ENCODE measurements at places on chromosomes 1 and 21.

GRCh38 chr21:26365849-26366248 lies 195.3 kb upstream of the APP start:
- DNase-seq = no peak

DNA sequence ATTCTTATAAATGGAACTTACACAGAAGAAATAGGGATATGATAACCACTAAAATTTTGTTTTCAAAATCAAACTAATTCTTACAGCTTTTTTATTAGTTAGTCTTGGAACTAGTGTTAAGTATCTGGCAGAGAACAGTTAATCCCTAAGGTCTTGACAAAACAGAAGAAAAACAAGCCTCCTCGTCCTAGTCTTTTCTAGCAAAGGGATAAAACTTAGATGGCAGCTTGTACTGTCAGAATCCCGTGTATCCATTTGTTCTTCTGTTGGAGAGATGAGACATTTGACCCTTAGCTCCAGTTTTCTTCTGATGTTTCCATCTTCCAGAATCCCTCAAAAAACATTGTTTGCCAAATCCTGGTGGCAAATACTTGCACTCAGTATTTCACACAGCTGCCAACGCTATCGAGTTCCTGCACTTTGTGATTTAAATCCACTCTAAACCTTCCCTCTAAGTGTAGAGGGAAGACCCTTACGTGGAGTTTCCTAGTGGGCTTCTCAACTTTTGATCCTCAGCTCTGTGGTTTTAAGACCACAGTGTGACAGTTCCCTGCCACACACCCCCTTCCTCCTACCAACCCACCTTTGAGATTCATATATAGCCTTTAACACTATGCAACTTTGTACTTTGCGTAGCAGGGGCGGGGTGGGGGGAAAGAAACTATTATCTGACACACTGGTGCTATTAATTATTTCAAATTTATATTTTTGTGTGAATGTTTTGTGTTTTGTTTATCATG lies 42.3 kb upstream of the LAMC2 start:
- DNase-seq = no peak

DNA sequence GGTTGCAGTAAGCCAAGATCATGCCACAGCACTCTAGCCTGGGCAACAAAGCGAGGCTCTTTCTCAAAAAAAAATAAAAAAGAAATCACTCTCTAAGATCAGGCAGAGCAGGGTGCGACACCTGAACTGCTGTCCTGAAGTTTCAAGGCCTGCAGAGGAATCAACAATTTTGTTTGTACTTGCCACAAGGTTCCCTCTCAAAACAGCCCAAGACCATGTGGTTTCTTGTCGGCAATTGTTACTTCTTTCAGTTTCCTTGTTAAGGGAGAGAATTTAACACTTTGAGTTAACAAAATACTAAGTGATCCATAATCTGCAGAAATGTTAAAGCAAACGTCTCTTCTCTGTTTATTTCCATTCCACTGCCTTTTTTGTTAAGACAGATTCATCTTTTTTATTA lies 36.5 kb downstream of the MACO1 start:
- no peak for DNase-seq

- peak; percentile 23 for DNase-seq
Measured at GRCh38 chr1:87204921-87205320, 123.8 kb upstream of the LMO4 start.

DNA sequence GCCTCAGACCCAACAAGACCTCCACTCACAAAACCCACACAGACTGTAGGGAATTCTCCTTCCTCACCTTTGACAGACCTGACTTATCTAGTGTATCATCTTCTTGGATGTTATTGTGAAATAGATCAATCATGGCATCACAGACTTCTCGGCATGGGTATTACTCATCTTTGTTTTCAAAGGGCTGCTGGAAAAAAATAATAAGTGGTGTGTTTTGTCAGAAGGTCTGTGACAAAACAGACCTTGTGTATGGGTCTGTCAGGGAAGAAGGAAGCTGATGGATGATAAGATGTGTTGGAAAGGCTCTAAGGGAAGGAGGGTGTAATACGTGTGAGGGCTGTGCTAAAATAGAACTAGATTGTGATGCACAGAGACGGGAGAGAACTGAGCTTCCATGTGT lies 13.9 kb upstream of the S100A7 start:
- no peak for DNase-seq

DNA sequence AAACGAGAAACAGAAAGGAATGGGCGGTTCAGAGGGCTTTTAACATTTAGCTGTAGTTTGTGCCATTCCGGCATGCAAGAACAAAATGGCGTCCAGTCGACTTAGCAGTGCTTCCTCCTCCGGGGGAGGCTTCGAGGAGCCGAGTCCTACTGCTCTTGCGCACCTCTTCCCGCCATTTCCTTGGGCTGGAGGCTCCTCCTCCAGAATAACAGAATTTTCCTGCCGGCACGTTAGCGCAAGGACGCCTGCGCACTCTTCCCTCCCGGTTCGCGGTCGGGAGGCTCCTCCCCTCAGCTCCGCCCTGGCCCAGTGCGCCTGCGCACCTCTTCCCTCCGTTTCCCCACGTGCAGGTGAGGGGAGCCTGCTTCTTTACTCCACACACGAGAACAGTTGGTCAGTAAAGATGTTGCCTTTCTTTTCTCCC lies 1.0 kb downstream of the DMRTB1 start:
- DNase-seq = no peak

DNA sequence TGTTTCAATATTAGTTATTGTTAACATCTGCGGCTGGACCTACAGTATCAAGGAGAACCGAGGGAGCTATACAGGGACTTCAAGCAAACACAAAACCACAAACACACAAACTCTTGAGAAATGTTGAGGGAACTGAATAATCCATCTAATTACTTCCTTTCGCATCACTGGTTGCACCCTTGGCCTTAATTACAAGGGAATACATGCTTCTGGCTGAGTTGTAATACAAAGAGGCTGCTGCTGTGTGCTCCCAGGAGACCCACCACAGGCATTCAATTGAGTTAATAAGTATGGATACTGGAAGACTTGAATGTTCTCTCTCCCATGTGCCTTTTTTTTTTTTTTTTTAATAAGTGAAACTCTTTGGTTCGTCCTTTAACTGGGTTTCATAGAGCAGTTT lies 16.8 kb upstream of the SMYD2 start:
- DNase-seq = peak; percentile 90

GRCh38 chr1:208118841-208119606 lies 125.2 kb downstream of the PLXNA2 start:
- DNase-seq = no peak

DNA sequence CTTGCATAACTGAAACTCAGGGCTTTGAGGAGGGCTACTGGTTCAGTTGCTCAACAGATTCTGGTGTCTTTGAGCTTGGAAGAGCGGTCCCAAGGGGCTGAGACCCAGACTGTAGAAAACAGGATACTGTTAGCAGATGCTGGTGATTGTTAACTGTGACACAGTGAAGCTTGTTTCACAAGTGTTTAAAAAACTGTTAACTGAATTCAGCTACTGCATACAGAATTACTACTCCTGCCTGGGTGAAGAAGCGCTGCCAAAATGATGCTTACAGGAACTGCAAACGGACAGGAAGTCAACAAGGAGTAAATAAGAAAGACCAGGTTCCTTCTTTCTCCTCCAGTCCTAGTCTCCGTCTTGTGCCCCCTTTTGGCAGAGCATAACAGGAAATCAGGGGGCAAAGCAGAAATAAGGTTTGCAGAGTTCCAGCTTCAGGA lies 195.3 kb upstream of the USP25 start:
- DNase-seq = no peak

- peak; percentile 58 for DNase-seq
Measured at GRCh38 chr1:162276493-162276892, 100.2 kb downstream of the SPATA46 start.

DNA sequence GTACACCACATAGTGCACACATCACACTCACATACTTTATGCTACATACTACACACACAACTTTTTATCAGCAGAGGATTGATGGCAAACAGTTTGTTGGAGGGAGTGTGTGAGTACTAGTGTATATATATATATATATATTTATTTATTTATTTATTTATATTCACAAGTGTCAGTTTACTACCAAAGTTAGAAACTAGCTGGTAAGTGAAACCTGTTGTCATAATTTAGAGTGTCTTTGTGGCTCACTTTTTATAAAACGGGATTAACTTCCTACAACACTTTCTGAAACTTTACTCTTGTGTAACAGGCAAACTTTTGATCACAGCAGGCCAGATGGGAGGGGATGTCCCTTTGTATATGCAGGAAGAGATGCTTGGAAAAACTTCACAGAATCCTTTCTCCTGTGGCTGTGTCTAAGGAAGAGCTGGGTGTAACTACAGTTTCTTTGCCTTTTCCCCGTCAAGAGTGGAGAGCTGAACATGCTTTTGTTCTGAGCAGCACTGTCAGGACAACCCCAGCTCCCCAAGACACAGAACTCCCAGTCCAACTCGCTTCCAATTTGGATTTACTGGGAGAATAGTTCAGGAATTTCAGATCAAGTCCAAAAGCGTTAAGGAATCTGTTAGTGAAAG lies 1.9 kb upstream of the SAMD13 start:
- peak; percentile 30 for DNase-seq

- no peak for DNase-seq
Measured at GRCh38 chr1:99970713-99971255, 988 bp downstream of the SLC35A3 start.

DNA sequence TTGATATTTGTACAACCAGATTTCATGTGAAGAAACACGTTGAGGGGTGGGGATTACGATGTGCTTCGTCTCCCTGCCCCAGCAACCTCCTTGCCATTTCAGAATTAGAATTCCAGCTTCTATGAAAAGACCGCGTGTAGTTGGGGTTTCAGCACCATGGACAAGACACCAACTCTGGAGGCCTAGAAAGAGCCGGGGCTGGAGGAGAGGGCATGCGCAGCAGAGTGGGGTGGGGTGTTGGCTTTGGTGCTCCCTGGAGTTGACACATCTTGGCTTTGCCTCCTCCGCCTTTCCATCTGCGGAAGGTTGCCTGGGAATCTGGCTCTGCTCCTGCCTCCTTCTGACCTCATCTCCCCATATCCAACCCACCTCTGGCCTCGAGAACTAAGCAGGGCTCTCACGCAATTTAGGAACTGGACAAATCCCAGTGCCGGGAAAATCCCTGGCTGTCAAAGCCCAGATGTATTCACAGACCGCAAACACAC lies 11.8 kb downstream of the HTR6 start:
- peak; percentile 81 for DNase-seq

GRCh38 chr1:190507357-190507756 lies 29.7 kb upstream of the BRINP3 start:
- DNase-seq = no peak

GRCh38 chr1:16226490-16227179 lies 10.3 kb downstream of the CPLANE2 start:
- DNase-seq = peak; percentile 38

GRCh38 chr1:9280015-9280860 lies 12.5 kb upstream of the SPSB1 start:
- peak; percentile 89 for DNase-seq

DNA sequence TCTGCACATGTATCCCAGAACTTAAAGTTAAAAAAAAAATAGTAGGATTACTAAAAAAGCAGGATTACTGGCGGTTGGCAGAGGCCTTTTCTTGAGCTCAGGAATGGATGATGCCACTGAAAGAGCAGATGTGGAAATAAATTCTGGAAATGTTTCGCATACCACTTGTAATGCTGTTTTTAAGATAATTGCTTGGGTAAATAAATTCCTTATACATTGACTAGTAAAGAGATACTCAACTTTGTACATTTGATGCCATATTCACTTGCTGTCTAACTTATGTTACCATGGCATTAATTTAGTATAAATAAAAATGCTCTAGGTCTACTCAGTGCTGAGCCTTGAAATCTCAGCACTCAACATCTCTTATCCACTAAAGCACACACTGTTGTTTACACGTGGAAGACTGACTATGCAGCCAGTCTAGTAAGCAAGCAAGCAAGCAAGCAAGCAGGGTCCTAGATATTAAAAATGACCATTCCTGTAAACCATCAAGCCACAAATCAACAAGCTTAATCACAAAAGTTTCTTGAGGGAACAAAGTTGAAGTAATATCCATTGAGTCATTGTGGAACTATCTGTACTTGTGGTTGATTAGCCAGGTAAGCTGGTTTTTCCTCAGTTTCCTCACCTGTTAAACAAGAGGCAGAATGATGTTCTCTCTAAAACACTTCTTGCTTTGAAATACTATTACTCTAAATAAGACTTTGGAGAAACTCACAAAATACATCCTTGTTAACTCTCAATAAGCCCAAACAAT lies 1.7 kb upstream of the RASAL2 start:
- no peak for DNase-seq

DNA sequence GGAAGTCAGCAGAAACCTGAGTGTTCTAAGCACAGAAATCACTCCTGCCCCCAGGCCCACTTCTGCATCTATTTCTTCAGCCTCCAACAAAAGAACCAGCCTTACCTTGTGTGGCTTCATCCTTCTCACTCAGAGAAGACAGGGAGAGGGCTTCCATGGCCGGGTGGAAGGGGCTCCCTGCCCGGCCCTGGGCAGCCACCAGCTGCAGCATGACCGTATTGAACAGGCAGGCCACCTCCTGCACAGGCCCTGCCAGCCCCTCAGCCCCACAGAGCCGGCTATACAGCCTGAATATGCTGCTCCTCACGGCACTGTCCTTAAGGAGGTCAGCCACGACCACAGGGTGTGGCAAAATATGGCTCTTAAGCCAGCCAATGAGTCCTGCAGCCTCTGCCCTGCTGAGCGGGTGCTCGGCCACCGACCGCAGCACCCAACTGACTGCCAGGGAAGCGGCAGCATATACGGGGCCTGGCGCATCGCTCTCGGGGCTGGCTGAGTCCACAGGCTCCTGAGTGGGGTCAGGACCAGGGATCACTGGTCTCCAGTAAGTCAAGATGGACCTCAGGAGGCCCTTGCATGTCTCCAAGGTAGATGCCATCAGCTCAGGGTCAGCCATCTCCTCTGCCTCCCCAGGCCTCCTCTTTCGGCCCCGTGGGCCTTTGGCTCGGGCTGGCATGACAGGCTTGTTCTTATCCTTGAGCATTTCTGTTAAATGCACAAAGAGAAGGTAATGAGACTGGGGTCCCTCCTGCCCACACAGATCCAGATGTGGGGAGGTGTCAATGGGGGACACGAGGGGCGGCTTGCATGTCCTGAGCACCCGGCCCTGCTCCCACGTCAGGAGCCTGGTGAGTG lies 17.9 kb downstream of the MRAP start:
- no peak for DNase-seq

- DNase-seq = no peak
Measured at GRCh38 chr1:9452516-9453140, 86.6 kb upstream of the SLC25A33 start.

GRCh38 chr1:172398970-172399755 lies 21.3 kb upstream of the C1orf105 start:
- DNase-seq = peak; percentile 94

GRCh38 chr1:162087111-162087510 lies 17.6 kb downstream of the NOS1AP start:
- peak; percentile 58 for DNase-seq

- DNase-seq = no peak
Measured at GRCh38 chr1:55466921-55467320, 251.8 kb upstream of the USP24 start.

DNA sequence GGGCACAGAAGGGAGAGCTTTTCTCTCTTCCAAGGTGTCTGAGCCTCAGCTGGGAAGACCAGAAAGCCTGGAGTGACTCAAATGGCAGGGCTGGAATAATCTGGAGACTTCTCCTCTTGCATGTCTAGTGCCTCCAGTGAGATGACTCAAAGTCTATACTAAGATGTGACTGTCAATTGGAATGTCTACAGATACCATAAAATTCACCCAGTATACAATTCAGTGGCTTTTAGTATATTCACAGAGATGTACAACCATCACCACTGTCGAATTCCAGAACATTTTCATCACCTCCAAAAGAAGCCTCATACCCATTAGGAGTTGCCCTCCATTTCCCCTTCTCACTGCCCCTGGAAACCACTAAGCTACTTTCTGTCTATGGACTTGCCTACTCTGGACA lies 47.9 kb upstream of the CNN3 start:
- DNase-seq = peak; percentile 53
